Fibroblast of villous mesenchyme (primary cell): ENCODE measurements at places on chromosomes 5 and 9. TPM values are rescaled to one million over a fixed set of nuclear protein-coding genes. Genes with fewer than 3 reads are reported as not detected.

Gene C5orf46
- total RNA-seq = 0.43 and 4.8 TPM in 2 replicates

Gene STK32A
- total RNA-seq = 0.97 and 2.2 TPM in 2 replicates

Gene HK3
- not detected in 2 replicates for total RNA-seq

Gene PCDHGB7
- 11.2 and 12.6 TPM in 2 replicates for total RNA-seq

Gene CAVIN4
- 0.64 and 1.3 TPM in 2 replicates for total RNA-seq

Gene SLC6A18
- not detected in 2 replicates for total RNA-seq

Gene CBY3
- 0.32 TPM in 1 of 2 replicates, not detected in the other for total RNA-seq

Gene RMRP
- 103,191 and 163,599 TPM in 2 replicates for total RNA-seq

Gene NUTM2G
- not detected in 2 replicates for total RNA-seq

Gene SPINK4
- total RNA-seq = not detected in 2 replicates

Gene NTMT1
- 34.8 and 36.3 TPM in 2 replicates for total RNA-seq

Gene ARL10
- 13.4 and 17.7 TPM in 2 replicates for total RNA-seq

Gene CLIC3
- 19.0 and 43.2 TPM in 2 replicates for total RNA-seq

Gene MLANA
- not detected in 2 replicates for total RNA-seq

Gene ALDOB
- not detected in 2 replicates for total RNA-seq

Gene STC2
- 157 and 195 TPM in 2 replicates for total RNA-seq

Gene PCDHB14
- 0.32 and 0.43 TPM in 2 replicates for total RNA-seq
